Stomach (tissue), 19 donors: ENCODE measurements at places on chromosomes 16 and 17. TPM values are rescaled to one million over a fixed set of nuclear protein-coding genes. Genes with fewer than 3 reads are reported as not detected.

The FOXN1 gene
- total RNA-seq = not detected

The PTGES3L gene
- total RNA-seq = 9.8 TPM

The SMIM5 gene
- not detected for total RNA-seq

The SLC5A10 gene
- total RNA-seq = not detected

The ZACN gene
- not detected for total RNA-seq

The WIPF2 gene
- 1.4 TPM for total RNA-seq

The KRT9 gene
- total RNA-seq = not detected

The RNF222 gene
- not detected for total RNA-seq

The PER1 gene
- 139 TPM for total RNA-seq

The SPEM3 gene
- not detected for total RNA-seq

The RASD1 gene
- 72.9 TPM for total RNA-seq

The OTOP2 gene
- total RNA-seq = 3.2 TPM

The PLD2 gene
- total RNA-seq = 123 TPM

The DBF4B gene
- 2.2 TPM for total RNA-seq

The PRAC2 gene
- not detected for total RNA-seq

The KIF2B gene
- not detected for total RNA-seq

The C16orf96 gene
- not detected for total RNA-seq

The PRSS8 gene
- total RNA-seq = 70.5 TPM

The TBC1D3G gene
- not detected for total RNA-seq

The CACNA1G gene
- not detected for total RNA-seq

The ATP5PD gene
- total RNA-seq = 307 TPM

The KRTAP9-8 gene
- not detected for total RNA-seq

The SLC16A6 gene
- total RNA-seq = not detected

The HLF gene
- total RNA-seq = 2.3 TPM

The NDRG4 gene
- 20.1 TPM for total RNA-seq

The CYBA gene
- total RNA-seq = 76.3 TPM

The CARHSP1 gene
- total RNA-seq = 33.9 TPM

The DBNDD1 gene
- 3.8 TPM for total RNA-seq

The CD300LD gene
- not detected for total RNA-seq

The C16orf86 gene
- total RNA-seq = not detected

The GAS2L2 gene
- not detected for total RNA-seq

The BIRC5 gene
- total RNA-seq = not detected

The CHST4 gene
- total RNA-seq = not detected

The TBX21 gene
- not detected for total RNA-seq

The CCL16 gene
- total RNA-seq = not detected

The KRT28 gene
- not detected for total RNA-seq

The GP2 gene
- total RNA-seq = 53.3 TPM

The LPO gene
- not detected for total RNA-seq

The CD300LB gene
- total RNA-seq = not detected

The EVPLL gene
- total RNA-seq = 0.29 TPM

The DNAI2 gene
- not detected for total RNA-seq

The SGSM2 gene
- 54.9 TPM for total RNA-seq

The CDYL2 gene
- total RNA-seq = 7.3 TPM

The HSF5 gene
- 0.18 TPM for total RNA-seq

The CDH5 gene
- total RNA-seq = 9.0 TPM

The GFAP gene
- 9.7 TPM for total RNA-seq
